ENCODE measurements at places on chromosomes 5 and 9. TPM values are rescaled to one million over a fixed set of nuclear protein-coding genes. Genes with fewer than 3 reads are reported as not detected.

Gene TSSK1B
- 0.26 TPM for total RNA-seq

Gene TEX53
- not detected for total RNA-seq

Gene SLC6A3
- not detected for total RNA-seq

Gene ZBTB26
- 3.4 TPM for total RNA-seq

Gene MAMDC4
- 2.2 TPM for total RNA-seq

Gene EFNA5
- total RNA-seq = 6.4 TPM

Gene PCDHB4
- total RNA-seq = under 0.01 TPM

Measured in epithelial cell of alveolus of lung (primary cell).